Activated T-helper 17 cell treated with anti-CD3 and anti-CD28 coated beads, Interleukin-2, amount 50 U/mL, for 72 hours (primary cell): ENCODE measurements at places on chromosomes 6 and 20.

DNA sequence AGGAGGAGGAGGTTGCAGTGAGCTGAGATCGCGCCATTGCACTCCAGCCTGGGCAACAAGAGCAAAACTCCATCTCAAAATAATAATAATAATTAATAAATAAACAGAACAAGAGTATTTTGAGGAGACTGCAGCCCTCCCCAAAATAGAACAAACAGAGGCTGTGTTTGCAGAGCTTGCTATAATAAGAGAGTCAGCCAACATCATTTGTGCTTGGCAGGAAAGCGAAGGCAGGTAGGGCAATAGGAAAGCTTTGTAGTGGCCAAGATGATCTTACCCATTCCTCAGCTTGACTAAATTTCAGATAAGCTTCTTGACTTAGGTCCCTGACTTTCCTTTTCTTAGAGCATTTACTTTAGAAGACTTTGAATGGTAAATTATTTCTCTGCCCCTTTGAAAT lies 6.7 kb downstream of the C6orf141 start:
- H3K36me3 ChIP-seq = no peaks in the 10 kb centered on the region
- H3K27me3 ChIP-seq = peaks cover 7% of the 10 kb centered on the region
- no peak overlapping the region for H3K4me3 ChIP-seq
- H3K4me1 ChIP-seq = no peaks in the 10 kb centered on the region

DNA sequence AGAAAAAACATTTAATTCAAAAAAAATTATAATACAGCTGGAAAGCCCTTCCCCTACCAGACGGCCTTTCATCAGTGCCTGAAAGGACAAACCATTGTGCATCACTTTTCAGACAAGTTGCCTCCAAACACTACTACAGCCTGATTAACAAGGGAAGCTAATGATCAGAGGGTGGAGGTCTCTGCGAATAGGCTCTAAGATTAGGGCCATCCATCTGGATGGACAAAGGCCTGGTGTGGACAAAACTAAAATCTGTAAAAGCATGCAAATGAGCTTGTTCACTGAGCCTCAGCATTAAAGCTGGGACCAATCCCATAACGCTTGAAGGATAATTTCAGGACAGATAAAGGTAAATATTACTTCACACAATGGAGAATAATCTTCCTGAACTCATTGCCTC lies 228.7 kb upstream of the PLN start:
- ATAC-seq = no peak
- no peak overlapping the region for H3K4me3 ChIP-seq
- no peaks in the 10 kb centered on the region for H3K4me1 ChIP-seq
- H3K27ac ChIP-seq = no peak overlapping the region

DNA sequence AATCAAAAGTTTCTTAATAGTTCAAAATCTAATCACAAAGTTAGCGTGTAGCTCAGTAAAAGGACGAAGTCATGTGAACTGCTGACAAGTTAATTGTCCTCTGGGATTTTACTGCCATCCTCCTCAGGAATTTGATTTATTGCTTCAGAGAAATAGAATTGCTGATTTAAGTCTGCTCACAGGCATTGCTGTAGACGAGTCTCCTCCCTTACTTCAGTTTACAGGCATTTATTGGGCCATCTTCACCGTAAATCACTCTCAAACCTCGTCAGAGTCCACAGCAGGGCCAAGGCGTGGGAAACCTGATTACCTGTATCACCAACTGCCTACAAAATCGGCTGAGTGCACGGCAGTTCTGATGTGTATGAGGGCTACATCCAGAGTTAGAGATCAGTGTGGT lies 119.1 kb upstream of the PDE10A start:
- no peaks in the 10 kb centered on the region for H3K4me1 ChIP-seq
- no peak for ATAC-seq
- H3K27me3 ChIP-seq = peaks cover 22% of the 10 kb centered on the region
- no peaks in the 10 kb centered on the region for H3K36me3 ChIP-seq

DNA sequence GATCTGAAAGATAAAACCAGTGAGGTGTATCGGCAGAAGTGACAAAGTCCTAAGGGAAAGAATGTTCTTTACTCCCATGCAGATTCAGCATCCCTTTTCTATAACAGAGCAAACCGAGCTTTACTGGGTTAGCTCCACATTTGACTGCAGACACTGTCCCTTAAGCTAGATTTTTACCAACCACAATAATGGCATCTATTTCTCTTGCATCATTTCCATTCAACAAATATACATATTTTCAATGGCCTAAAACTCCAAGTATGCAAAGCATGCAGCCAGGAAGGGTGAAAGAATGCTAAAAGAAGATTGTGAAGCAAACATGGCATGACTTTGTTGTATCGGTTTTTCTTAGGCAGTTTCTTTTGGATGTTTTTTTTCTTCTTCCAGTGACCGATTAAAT lies 255.4 kb downstream of the OGFRL1 start:
- no peaks in the 10 kb centered on the region for H3K36me3 ChIP-seq
- peaks cover 2% of the 10 kb centered on the region for H3K27me3 ChIP-seq
- no peak overlapping the region for H3K27ac ChIP-seq
- ATAC-seq = no peak
- H3K4me3 ChIP-seq = no peak overlapping the region
- H3K4me1 ChIP-seq = no peaks in the 10 kb centered on the region

GRCh38 chr6:166422201-166422940 lies 39.6 kb upstream of the MPC1 start:
- no peaks in the 10 kb centered on the region for H3K27me3 ChIP-seq
- H3K36me3 ChIP-seq = no peaks in the 10 kb centered on the region
- no peak overlapping the region for H3K27ac ChIP-seq
- H3K4me3 ChIP-seq = no peak overlapping the region
- peaks cover 30% of the 10 kb centered on the region for H3K4me1 ChIP-seq

DNA sequence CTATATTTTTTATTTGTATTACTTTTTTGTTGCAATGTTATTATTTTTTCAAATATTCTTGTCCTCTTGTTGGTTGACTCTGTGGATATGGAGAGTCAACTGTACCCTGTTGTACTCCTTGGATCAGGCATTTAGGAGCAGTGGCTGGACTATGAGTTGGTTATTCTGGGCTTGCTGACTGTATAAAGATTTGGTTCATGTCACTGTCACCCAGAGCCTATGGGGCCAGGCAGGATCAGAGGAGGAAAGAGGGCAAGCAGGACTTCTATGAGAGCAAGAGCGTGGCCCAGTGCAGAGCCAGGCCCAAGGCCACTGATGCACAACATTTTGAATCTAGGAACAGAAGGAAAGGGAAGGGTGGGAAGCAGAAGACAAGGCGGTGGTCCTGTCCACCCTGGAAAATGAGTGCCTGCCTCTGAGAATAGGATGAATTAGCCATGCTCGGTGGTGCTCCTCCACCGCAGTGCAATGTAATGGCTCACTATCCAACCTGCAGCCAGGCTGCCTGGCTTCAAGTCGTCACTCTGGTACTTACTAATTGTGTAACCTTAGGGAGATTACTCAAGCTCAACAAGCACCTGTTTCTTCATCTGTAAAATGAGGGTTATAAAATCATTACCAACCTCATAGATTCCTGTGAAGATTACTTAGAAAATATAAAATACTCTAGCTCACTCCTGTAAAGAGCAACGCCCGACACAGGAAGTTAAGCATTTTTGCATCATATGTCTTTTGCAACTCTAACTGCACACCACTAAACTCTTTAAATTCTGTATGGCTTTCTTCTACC lies 192.1 kb downstream of the KCNQ5 start:
- H3K27ac ChIP-seq = no peak overlapping the region
- H3K4me1 ChIP-seq = no peaks in the 10 kb centered on the region
- H3K27me3 ChIP-seq = peaks cover 3% of the 10 kb centered on the region
- no peak overlapping the region for H3K4me3 ChIP-seq

GRCh38 chr6:14226051-14226660 lies 108.6 kb downstream of the CD83 start:
- H3K27me3 ChIP-seq = no peaks in the 10 kb centered on the region
- H3K36me3 ChIP-seq = no peaks in the 10 kb centered on the region
- ATAC-seq = no peak
- H3K4me3 ChIP-seq = no peak overlapping the region
- no peak overlapping the region for H3K27ac ChIP-seq
- H3K4me1 ChIP-seq = no peaks in the 10 kb centered on the region

DNA sequence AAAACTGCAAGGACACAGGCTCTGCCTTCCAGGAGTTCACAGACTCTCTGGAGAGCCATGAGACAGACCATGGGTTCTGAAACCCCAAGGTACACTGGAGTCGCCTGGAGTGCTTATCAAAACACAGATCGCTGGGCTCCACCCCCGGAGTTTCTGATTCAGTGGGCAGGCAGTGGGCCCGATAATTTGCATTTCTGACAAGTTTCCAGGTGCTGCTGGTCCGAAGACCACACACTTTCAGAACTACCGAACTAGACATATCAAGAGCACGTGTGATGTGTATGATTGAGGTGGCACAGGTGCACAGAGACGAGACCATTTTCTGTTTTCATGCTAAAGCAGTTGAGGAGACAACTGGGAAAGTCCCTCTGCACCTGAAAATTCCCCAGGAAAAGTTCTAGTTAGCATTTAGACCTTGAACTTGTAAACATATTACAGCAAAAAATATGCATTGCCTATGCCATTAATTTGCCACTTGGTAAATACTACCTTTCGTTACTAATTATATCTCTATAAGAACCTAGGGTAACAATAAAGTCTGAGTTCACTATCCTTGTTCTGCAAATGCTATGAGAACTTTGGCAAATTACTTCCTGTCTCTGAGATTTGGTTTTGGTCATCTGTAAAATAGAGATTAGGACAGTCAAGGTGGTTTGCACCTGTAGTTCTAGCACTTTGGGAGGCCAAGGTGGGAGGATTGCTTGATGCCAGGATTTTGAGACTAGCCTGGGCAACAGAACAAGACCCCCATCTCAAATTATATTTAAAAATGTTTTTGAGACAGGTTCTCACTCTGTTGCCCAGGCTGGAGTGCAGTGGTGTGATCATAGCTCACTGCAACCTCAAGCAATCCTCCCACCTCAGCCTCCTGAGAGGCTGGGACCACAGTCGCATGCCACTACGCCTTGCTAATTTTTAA lies 14.3 kb upstream of the PIM1 start:
- peak overlapping the region; percentile 67 for H3K4me3 ChIP-seq
- peak overlapping the region; percentile 52 for H3K27ac ChIP-seq
- H3K4me1 ChIP-seq = peaks cover 16% of the 10 kb centered on the region
- H3K27me3 ChIP-seq = no peaks in the 10 kb centered on the region
